ENCODE measurements at places on chromosomes 12 and 14.
A peak's percentile ranks its signal among the peaks of the same experiment; 100 is the strongest.

- DNase-seq = no peak
Measured at GRCh38 chr12:102680304-102680703, 199.9 kb upstream of the IGF1 start.

DNA sequence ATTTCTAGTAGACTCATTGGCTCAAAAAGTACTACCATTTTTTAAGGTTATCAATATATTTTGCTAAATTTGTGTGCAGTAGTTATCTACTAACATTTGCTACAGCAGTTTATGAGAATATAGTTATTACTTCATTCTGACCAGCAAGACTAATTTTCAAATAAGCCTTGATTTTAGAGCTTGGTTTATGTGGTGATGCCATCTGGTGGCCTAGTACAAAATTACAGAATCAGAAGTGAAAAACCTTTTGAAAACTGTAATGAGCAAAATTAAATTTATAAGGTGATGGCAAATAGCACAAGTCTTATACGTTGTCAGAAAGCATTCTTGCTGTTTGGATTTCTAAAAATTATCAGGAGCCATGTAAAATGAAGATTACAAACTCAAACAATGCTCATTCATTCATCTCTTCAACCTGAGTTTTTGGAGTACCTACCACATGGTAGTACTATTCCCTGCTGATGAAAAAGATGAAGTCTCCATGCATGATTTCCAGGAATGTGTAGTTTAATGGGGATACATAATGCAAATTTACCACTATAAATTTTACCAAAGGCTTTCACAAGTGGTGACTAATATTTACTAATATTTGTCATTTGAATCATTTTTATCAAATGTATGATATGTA, 51.0 kb downstream of the MAGOHB start:
- DNase-seq = no peak

DNA sequence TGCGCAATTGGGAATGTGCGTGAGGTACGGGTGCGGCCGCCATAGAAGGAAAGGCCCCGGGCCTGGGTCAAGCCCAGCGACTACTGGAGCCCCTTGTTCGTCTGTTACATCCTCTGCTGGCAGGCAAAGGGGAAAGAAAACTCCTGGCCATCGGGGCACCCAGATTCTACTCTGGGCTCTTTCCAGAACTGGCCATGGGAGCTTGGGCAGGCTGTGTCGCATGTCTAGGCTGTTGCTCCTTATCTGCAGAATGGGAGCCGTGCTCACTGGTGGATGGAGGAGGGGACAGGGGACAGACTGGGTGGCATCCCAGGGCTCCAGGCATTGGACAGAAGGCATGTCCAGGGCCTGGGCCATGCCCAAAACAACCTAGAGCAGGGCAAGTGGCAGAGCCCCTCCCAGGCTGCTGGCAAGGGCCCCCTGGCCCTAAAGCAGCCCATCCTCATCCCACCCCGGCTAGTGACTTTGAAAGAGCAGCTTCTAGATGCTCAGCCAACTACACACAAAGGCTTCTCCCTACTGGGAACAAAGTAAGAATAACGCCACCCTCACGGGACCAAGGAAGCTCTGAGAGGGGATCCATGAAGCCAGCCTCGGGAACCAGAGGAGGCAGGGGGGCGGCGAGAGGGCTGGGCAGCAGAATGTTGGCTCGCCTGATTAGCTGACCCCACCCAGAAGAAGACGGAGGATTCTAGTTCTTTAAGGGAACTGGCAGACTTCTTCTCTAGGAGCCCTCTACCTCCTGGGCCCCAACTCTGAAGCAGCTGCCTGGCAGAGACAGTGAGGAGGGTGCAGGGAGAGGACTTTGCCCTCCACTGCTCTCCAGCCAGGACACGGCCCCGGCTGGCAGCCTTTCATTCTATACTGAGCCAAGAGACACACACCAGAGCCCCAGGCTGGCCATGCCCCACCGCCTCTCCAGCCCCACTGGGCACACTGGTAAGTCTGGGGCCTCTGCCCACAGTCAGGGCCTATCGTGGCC, 96.8 kb downstream of the SINHCAF start:
- DNase-seq = peak; percentile 10

DNA sequence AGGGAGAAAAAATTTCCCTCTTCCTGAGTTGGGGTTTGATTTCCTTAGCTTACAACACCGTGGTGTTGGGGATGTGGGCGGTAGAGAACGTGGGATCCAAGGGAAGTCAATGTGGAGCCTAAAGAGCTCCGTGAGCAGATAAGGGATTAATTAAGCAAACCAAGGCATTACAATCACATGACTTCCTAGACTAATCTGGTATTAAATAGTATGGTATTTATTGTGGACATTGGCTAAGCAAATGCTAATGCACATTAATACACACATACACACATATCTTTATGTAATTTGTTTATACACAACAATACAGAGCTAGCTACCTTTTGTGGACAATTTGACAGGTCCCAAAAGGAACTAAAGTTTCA, 791 bp upstream of the RNF41 start:
- no peak for DNase-seq

DNA sequence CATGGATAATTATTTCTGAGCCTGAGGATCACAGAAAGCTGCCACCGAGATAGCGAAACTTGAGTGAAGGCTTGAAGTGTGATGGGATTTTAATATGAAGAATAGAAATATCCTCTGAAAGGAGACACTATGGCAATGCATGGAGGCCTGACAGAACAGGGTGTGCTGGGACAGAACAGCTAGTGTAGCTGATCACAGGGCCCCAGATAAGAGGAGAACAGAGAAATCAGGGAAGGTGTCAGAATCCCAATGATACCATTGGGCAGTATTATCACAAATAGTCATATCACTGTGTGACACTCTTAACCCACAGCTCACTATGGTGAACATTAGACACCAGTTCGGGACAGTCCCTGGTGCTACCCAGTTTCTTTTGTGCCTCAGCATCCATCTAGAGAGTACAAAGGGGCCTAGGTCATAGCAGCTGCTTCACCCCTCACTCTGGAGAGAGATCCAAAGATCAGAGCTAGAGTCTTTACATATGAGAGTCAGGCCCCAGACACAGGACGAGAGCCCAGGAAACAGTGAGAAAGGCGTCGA, 506 bp upstream of the OR10P1 start:
- DNase-seq = no peak

DNA sequence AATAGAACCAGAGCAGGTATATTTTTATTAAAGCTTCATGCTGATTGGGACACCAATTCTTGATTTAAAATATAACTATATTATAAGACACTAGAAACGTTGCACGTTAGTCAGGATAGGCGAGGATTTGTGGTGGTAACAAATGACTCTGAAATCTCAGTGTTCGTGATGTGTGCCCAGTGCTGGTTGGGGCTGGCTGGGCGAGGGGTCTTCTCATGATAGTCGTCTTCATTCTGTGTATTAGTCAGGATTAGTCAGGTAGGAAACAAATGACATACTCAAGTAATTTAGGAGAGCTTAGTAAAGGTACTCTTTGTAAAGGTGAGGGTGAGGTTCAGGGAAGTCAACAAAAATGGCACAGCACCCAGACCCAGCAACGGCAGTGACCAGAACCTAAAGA, 73.9 kb upstream of the HIF1A start:
- DNase-seq = no peak

DNA sequence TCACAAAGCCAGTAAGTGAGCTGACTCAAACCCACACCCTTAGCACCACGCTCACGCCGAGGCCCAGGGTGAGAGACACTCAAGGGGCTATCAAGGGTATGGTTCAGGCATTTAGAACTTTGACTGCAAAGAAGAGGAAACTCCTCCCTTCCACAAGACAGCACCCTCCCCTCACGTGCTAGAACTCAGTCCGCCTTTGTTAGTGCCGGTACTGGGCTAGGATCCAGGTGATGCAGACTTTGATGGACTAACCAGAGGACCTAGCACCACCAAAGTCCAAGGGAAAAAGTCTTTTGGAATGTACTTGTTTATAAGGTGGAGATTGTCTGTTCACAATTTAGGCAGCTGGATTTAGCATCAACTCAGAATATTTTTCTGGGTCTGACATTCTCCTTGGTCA, 33.7 kb downstream of the VWF start:
- no peak for DNase-seq

DNA sequence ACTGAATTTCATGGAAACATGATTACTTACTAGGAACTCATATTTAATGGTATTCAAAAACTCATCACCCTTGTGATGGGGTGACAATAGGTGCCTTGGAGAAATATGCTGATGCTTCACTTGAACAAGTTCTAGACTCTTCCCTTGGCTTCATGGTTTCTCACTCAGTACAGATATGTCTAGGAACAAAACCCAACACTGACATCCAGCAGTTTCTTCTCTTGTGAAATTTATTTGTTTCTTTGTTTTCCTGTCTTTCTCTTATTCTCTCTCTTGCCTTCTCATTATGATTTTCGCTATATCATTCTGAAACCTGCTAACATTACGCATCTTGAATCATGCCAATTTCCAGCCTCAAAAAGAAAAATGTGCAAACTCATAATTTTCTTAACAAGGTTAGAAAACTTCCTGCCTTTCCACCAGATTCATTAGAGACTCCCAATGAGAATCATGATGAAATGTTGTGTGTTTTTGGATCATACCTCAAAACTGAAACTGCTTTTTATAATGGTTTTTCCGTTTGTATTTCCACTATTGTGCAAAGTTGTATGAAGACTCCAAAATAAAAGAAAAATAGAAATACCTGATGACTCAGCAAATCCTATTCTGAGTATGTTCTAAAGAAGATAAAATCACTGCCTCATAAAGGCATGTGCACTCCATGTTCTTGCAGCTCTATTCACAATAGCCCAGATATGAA, 1021.5 kb downstream of the TMEM121 start:
- DNase-seq = no peak

DNA sequence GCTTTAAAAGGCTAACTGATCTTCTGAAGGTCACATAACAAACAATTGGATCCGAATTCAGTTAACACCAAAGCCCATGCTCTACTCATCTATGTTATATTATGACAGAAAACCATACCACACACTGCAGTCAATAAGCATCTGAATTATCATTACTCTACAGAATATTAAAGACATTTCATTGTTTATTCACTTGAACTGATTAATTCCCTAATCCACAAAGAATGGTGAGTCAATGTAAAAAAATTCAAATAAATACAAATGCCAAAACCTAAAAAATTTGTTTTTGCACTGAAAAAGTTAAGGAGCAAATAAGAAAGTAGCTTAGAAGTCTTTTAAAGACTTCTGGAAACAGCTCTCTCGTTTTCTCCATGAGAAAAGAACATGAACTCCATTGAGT, 13.7 kb downstream of the NID2 start:
- no peak for DNase-seq

GRCh38 chr14:105066240-105067071, 1.2 kb upstream of the GPR132 start:
- no peak for DNase-seq

GRCh38 chr12:102573237-102573636, 92.9 kb upstream of the IGF1 start:
- no peak for DNase-seq

DNA sequence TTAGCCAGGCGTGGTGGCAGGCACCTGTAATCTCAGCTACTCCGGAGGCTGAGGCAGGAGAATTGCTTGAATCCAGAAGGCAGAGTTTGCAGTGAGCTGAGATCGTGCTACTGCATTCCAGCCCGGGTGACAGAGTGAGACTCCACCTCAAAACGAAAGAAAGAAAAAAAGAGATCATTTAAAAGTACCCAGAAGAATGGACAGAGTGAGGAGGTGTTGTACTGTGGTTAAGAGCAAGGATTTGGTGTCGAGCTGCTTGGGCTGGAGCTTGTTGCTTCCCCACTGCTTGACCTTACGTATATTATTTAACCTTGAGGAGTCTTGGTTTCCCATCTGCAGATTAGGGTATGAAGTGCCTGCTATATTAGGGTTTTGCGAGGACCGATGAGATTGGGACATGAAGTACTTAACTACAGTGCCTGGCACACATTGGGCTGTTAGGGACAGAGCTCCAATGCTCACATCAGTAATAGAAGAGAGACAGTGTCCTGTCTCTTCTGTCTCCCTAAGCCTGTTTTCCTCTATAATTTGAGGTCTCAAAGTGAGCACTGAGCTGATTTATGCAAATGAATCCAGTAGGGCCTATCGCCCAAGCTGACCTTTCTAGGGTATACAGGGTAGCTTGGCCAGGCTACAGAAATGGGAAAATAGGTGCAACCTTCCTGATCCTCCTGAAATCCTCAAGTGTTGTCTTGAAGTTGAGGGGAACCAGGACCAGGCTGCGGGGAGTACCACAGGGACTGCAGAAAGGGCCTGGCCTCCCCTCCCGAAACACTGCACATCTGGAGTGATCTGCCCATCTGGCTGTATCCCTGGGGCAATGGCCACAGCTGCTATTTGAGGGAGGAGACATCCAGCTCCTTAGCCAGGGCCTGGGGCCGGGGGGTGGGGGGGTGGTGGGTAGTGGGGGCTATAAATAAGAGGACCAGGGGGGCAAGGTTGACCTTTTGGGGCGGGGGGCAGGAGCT, 8.6 kb upstream of the HDAC7 start:
- no peak for DNase-seq

- DNase-seq = no peak
Measured at GRCh38 chr12:122352394-122352793, 70.1 kb downstream of the CLIP1 start.

DNA sequence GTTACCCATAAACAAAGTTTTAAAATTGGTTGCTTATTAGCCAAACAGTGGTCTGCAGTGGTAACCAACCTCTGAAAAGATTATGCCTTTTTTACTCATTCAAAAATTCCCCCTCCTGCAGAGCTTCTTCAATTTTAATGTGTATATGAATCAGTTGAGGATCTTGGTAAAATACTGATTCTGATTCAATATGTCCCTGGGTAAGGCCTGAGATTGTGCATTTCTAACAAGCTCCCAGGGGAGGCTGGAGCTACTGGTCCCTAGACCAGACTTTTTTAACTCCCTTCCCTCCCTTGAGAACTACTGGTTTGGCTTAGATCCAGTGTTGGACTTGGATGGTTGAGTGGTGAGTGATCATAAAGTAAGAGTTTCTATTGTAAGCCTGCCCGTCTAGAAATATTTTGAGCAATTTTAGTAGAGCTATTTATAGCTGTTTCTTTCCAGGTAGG, 90.2 kb downstream of the FUT8 start:
- no peak for DNase-seq

GRCh38 chr12:116731801-116732200, 6.1 kb downstream of the SPRING1 start:
- DNase-seq = no peak

- DNase-seq = no peak
Measured at GRCh38 chr12:127635838-127636237, 631.1 kb upstream of the TMEM132C start.

GRCh38 chr14:76007379-76007778, 21.8 kb downstream of the IFT43 start:
- no peak for DNase-seq

- DNase-seq = no peak
Measured at GRCh38 chr12:93698307-93699092, 21.3 kb downstream of the CRADD start.

- DNase-seq = no peak
Measured at GRCh38 chr12:86091681-86092080, 164.5 kb downstream of the MGAT4C start.
